ENCODE measurements at places on chromosomes 4 and X.

- DNase-seq, result no peak
These were observed 454 bp downstream of the BTC start for GRCh38 chr4:74793757-74794381.

DNA sequence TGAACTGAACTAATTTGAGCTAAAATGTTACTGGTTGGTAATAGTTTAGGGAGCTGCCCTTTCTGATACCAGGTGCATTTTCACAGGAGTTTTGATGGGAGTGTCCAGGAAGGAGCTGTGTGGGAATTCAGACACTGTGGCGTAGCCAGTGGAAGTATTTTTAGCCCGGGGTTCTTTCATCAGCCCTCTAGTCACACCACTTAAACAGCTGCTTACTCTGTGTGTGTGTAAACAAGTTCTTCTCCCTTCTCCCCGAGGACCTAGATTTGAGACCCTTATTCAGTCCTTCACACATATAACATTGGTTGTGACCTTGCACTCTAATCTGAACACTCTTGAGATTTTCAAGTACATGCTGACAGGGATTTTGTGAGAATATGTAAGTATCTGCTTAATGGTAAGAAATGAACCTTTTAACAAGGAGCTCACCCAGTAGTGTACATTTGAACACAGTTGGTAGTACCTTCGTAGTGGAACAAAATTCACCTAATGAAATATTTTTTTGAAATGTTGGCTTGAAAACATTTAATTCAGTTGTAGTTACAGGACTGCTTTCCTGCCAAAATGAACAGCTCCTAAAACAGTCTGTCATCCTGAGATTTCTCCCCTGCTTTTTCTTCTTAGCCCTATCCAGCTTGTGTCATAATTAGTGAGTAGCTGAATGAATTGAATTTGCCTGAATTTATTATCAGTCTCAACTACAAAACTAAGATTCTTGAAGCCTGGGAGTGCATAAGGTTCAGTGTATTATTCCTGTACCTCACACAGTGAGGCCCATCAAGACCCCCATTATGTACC lies 61.8 kb downstream of the BMPR1B start:
- DNase-seq, result no peak

DNA sequence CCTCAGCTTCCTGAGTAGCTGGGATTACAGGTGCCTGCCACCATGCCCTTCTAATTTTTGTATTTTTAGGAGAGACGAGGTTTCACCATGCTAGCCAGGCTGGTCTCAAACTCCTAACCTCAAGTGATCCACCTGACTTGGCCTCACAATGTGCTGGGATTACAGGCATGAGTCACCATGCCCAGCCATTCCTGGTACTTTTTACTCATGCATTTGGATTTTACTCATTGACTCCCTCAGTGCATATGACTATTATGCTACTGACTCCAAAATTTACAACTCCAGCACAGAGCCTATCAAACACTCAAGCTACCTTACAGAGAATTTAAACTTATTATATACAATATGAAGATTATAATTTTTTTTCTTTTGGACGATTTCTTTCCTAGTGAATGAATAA lies 199.9 kb downstream of the CXXC4 start:
- no peak for DNase-seq

DNA sequence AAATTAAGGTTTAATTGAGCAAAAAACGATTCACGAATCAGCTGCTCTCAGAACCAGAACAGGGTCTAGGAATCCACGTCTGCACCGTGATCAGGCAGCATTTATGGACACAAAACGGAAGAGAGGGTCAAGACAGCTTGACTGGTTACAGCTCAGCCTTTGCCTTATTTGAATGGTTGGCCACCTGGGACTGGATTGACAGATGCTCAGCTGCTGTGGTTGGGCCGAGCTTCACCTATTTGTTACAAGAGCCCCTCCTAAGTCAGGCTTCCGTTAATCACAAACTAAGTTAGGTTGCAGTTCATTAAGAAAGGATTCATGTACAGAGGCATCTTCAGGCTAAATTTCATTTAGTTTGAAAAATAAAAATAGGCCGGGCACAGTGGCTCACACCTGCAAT lies 50.6 kb upstream of the MAN2B2 start:
- DNase-seq, result no peak

DNA sequence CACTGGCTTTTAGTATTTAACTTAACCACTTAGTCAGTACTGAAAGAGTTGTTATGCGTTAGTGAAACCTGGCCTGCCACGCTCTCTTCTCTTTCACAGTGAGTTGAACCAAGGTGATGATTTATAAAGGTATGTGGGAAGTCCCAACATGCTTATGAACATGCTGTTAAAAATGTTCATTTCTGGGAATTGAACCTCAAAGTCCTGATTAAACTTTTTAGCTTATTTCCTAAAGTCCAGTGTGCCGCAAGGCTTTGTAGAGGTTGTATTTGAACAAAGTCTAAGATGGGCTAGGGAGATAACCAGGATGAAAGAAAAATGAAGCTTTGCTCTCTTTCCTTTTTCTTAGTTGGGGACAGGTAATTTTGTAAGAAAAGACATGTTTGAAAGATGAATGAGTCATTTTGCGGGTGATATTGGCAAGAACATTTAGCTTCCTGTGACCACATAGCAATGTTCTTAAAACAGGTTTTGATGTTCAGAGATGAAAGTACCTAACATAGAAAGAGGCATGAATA lies 270.3 kb downstream of the DTHD1 start:
- no peak for DNase-seq

DNA sequence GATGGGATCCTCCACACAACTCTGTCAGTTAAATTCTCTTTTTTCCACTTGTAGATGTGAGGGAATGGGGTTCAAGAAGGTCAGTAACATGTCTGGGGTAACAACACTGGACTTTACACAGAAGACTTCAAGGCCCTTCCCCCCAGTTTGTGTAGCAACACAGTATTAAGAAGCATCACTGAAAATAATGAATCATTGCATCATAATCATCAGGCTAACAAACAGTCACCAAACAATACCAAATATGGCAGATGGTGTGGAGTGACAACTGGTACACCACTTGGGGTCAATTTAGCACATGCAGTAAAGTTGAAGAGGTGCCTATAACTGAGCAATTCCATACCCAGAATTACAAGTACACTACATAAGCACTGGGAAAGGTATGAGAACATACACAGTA lies 38.6 kb downstream of the BOD1L1 start:
- no peak for DNase-seq

DNA sequence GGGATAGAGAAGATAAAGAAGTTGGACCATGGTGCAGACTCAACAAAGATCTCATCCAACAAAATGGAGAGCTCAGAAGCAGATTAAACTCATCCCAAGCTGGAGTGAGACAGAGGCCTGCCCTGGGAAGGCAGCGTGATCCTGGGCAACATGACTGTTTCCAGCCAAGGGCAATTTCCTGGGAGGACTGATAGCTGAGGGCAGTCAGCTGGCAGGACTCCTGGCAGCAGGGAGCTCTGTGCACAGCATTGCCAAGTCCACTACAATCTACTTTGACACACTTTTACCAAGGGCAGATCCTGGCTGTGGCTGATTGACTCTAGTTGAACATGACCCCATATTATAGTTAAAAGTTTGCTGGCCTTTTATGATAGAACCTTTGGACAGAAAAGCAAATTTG lies 357.3 kb upstream of the RASGEF1B start:
- DNase-seq, result no peak

- no peak for DNase-seq
These were observed 19.3 kb upstream of the SH3TC1 start for GRCh38 chr4:8179771-8180170.

DNA sequence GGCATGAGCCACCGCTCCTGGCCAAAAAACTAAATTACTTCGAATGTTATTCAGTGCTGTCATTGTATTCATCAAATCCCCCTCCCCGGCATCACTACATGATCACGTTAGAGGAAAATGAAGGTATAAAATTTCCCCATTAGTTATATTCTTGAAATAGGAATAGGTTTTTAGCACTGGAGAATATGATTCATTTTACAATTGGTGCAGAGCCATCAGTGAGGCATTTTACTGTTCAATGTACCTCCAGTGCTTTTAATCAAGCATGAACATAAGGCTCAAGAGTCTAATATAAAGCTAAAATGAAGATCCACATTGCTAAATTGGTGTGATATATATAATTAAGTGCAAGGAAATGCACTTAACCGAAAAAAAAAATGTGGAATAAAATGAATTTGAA lies 18.3 kb downstream of the KLF3 start:
- DNase-seq, result no peak

DNA sequence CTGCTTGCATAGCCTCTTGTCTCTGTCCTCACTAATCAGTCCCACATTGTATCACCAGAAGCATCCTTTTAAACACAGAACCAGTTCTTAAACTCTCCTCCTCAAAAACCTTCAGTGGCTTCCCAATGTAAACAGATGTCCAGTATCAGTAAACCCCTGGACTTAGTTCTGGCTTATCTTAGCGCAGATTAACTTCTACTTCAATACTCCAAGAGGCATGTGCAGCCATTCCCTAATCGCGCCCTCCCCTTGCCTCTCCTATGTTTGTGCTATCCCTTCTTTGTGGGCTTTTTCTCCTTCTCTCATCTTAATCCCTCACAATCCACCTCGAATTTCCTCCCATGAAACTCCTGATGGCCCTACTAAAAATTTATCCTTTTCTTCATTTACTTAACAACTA lies 193.8 kb downstream of the FBXO8 start:
- no peak for DNase-seq

DNA sequence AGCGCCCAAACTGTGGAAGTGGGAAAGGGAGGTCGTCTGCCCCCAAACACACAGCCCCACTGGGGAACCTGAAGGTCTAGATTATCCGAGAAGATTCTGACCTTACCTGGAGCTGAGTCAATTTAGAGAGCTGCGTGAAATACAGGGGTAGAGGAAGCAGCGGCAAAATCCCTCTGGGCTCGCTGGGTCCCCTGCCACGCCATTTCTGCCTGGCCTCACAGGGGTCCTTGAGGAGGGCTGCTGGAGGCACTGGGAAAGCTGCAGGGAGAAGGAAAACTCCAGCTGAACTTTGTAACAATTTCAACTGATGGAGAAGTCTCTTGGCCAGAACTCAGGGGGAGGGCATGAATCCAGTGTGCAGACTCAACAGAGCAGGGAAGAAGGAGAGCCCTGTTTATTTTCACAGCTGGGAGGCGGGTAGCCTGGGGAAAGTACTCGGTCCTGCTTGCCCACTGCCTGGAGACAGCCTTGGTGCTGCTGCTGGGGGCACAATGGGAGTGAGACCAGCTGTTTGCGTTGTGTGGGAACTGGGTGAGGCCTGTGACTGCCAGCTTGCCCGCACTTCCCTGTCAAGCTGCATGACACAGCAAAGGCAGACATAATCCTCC lies 93.2 kb upstream of the MAPK10 start:
- DNase-seq, result no peak

- DNase-seq, result no peak
These were observed 487.8 kb upstream of the MAGEB18 start for GRCh38 chrX:25650216-25650820.

DNA sequence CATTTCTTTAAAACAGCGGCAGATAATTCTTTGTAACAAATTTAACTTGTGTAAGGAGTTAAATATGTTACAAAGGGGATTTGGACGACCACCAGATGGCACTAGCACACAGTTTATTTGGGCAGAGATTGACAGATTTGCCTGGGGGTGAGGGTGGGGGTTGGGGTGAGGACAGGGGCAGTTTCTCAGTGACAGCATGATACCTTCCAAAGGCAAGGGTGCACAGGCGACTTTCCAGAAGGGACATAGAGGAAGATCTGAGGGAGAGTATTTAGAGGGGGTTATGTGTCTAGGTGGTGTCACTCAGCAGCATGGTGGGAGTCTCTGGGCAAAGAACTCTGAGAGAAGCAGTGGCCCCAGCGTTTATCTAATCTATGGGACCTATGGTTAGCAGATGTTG lies 9.6 kb upstream of the TMA16 start:
- peak; percentile 22 for DNase-seq

- no peak for DNase-seq
These were observed 12.3 kb upstream of the GNPDA2 start for GRCh38 chr4:44738615-44739014.

- DNase-seq, result no peak
These were observed 130.4 kb downstream of the ARHGAP6 start for GRCh38 chrX:11535156-11535919.

DNA sequence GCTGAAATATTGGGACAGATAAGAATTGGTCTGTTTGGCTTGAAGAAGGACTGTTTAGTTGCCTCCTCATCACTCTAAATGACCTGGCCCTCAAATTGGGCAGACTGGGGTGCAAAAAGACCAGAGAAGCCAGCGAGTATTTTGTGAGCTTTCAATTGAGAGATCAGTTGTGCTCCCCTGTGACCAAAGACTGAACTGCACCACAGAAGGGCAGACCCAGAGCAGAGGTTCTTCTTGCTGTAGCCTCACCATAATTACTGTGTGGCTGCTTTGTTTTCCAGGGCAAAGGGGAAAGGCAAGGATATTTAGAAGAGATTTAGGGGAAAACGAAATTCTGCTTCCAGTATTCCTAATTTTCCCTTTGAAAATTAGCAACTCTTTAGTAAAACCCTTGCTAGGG lies 104.0 kb upstream of the MBNL3 start:
- no peak for DNase-seq

Data from central memory CD4-positive, alpha-beta T cell (primary cell).